ENCODE measurements at places on chromosomes 1 and 21.

DNA sequence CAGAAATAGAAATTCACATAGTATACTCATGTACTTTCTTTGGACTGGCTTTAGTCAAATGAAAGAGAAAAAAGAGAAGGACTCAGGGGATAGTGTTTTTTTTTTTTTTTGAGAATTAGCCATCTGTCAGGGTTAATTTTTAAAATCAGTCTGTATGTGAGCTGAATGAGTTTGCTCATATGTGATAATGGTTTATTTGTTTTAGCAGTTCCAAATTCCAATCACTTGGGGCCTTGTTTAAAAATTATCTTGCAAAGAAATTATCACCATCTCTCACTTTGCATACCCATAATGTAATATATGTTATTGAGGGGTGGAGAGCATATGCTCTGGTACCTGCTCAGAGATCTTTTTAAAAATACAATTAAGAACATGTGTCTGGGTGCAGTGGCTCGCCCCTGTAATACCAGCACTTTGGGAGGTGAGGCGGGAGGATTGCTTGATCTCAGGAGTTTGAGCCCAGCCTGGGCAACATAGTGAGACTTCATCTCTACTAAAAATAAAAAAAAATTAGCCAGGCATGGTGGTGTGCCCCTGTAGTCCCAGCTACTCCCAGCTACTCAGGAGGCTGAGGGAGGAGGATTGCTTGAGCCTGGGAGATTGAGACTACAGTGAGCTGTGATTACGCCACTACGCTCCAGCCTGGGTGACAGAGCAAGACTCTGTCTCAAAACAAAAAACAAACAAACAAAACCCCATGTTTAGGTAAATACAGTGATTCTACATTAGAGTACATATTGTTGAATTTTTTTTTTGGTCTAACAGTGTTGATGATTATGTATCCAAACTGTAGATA is 19.7 kb downstream of the GNAI3 start:
- no peak for DNase-seq

DNA sequence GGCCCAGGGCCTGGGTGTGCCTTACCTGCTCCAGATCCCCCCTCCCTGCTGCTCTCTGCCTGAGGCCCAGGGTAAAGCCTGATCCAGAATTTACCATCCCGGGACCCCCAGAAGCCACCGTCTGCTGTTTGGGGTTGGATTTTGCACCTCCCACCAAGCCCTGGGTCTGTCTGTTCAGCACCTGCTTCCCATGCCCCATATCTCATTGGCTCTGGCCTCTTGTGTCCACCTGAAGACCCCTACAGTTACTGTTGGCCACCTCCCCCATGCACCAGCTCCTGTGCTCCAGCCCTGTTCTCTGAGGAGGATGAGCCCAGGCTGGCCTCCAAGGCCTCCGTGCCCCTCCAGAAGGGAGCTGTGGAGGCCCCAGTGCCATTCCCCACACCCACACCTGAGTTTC is 113.9 kb downstream of the GRIK3 start:
- DNase-seq = no peak

DNA sequence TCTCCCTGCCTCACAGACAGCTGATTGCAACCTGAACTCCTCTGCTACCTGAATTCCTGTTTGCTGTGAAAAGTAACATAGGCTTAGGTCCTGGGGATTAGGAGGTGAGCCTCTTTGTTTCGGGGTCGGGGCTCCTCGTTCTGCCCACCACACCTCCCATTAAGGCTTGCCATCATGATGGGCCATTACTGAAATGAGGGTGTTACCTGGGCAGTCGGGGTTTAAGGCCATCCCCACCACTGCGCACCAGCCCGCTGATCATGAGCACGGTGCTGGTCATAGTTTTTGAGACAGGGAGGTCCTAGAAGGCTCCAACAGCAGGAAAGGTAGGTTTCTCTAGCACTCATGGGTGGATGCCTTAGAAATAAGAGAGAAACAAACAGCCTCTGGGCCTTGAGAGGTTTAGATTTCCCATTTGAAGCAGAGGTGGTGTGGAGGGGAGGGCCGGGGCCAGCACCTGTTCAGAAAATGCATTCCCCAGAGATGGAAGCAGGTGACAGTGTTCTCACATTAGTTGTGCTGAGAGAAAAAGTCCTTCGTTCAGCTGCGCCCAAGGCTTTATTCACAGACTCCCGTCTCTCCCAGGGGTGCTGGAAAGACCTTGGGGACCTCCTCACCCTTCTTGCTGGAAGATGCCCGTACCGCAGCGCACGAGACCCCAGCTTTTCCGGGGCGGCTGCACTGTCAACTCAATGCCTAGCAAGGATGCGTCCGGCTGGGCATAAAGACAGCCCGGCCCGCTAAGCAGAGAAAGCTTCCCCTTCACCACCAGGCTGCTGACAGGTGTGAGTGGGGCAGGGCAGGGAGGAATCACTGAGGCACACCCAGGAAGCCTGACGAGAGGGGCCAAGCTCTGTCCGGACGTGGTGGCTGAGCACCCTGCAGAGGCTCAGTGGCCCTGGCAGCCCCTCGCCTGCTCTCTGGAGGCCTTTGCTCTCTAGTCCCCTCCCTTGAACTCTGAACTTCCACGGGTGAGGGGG is 125.5 kb downstream of the PGBD5 start:
- DNase-seq = no peak

DNA sequence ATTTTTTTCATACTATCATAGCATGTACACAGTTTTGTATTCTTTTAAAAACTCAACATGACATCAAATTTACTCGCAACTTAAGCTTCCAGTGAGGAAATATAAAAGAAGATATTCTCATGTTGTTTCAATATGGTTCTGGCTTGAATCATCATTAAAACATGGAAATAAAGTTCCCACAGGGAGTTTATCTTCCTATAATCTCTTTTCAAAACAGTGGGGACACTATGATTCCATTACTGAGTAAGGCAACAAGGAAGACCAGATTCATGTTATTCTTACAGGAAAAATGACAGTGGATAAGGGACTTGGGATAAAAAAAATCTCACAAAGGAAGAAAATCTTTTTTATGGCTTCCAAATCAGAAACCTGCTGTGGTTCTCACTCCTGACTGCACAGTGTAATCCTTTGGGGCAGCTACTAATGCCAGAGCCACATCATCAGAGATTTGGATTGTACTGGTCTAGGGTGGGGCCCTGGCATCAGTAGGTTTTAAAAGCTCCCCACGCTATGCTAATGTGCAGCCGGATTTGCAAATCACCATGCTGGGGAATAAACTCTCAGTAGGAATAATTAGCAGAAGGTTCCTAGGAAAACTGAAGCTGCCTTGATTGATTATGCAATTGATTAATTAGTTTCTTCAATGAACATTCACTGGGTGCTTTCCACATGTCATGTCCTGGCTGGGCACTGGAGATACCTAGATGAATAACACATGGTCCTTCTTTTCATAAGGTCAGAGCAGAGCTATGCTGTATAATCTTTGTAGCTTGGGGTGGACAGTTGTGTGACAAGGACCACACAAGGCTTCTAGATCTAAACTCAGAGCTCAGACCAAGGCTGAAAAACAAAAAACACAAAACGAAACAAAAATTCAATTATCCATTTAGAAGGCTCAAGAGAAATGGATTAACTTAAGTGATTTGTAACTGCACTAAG is 71.1 kb upstream of the C8B start:
- no peak for DNase-seq

- no peak for DNase-seq
These were observed 18.1 kb upstream of the TENT5C start for GRCh38 chr1:117587499-117588356.

DNA sequence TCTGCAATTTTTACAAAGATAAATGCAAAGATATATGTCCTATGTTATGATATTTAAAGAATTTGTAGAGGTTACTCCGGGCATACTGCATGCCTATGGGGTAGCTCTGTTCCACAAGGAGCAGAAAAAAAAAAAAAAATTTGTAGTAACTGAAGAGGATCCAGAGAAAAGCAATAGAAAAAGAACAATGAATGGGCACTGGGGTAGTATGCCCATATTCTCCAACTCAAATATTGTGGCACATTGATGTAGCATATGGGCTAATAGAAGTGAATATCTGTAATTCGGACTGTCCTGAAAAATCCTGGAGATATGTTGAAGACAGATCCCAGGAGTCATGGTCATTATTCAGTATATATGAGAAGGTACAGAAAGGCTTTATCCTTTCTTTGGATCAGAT is 1.1 kb upstream of the AKIRIN1 start:
- DNase-seq = no peak

DNA sequence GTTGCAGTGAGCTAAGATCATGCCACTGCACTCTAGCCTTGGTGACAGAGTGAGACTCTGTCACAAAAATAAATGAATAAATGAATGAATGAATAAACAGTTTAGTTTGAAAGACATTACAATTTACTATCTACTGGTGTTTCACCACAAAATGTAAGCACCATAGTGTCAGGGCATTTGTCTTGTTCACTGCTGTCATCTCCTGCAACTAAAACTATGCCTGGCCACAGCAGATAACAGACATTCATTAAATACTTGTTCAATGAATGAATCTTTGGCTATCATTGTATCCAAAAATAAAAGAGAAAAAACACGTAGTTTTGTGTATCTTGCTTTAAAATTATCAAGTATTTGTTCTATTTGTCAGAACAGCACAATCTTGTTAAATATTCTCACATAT is 32.5 kb downstream of the SASS6 start:
- DNase-seq = no peak

DNA sequence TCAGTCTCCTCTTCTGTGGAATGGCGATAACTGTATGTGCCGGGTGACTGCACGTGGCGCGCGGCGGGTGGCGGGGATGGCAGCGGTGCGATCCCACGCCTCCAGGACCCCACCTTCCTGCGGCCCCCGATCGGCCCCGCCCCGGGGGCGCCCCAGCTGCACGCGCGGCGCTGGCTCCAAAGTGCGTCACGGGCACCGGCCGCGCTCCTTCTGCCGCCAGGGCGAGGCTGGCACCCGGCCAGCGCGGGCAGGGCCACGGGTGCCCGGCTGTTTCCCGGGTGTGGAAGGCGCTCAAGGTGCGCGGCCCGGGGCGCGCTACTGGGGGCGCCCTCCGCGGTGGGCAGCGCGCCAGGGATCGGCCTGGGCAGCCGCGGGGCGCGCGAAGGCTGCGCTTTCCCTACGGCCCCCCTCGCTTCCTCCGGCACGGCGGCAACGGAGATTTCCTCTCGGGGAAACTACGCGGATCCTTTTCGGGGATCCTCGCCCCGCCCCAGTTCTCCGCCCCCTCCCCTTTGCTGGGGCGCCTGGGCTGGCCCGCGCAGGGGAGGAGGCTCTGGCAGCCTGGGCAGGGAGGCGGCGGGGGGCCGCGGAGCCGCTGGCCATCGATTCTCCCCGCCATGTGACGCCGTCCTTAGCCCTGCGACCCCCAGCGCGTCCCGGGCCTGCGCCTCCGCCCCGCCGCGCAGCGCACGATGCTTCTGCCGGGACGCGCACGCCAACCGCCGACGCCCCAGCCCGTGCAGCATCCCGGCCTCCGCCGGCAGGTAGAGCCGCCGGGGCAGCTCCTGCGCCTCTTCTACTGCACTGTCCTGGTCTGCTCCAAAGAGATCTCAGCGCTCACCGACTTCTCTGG is at the start of gene EVA1C:
Gene EVA1C (plus strand): TSS at position 545 of the 853 bp plus-strand sequence. CDS start 148 bp downstream, at position 693.
- DNase-seq = peak; percentile 51

DNA sequence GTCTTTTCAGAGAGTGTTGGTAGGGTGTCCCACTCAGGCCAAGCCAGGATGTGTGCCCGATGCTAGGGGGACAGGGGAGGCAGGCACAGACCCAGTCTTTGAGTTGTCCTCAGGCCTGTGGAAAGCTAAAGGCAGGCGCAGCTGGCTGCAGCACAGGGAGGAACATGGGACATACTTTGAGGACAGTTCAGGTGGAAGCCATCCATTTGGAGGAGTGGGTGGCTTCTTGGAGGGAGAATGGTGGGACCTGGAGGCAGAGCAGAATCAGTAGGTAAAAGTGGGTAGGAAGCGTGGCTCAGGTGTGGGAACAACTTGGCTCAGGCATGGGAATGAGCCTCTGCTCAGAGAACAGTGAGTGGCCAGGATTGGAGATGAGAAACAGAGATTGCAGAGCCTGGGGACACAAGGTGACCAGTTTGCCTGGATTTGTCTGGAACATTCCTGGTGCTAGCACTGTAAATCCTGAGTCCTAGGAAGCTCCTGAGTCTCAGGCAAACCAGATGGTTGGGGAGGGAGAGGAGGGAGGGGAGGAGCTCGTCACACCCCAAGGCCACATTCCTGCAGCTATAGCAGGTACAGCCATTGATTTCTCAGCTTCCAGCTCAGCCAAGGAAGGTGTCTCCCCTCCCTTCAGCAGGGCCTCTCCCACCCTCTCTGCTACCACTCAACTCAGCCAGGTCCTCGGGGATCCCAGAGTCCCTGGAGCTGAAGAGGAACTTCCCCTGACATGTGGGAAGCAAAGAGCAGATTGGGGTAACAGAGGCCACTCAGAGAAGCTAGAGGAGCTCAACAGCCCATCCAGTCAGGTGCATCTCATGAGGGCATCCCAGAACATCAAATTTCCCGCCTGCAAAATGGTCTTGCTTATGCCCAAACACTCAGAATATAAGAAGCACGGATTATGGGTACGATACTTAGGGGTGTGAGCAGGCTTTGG is 65.2 kb upstream of the TINAGL1 start:
- peak; percentile 36 for DNase-seq

DNA sequence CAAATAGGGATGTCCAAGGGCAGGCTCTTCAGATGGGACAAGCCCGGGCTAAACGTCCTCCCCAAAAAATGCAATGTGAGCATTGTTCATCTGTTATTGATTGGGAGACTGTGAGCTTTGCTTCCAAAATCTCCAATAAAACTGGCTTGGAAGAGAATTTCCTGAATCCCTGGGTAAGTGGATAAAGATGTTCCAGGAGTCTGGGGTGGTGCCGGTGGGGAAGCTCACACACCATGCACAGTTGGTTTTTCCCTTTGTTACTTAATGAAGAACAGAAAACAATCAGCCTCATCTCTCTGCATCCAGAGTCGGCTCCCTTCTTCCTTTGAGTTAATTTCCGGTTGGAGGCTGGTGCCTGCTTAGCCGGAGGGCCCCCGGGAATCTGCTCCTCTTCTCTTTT is 72.1 kb upstream of the ZBTB40 start:
- no peak for DNase-seq

GRCh38 chr1:66250478-66250877 is 283.5 kb upstream of the SGIP1 start:
- DNase-seq = no peak

- no peak for DNase-seq
These were observed 184.5 kb downstream of the KAZN start for GRCh38 chr1:14782741-14783591.

DNA sequence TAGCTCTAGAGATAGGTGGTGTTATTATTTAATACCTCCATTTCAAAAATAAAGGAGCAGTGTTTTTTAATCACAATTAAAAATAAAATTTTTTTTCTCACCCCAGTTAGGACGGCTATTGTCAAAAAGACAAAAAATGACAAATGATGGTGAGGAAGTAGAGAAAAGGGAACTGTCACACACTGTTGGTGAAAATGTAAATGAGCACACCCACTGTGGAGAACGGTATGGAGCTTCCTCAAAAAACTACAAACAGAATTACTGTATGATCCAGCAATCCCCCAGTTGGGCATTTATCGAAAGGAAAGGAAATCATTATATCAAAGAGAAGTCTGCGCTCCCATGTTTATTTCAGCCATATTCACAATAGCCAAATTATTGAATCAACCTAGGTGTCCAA is 148.7 kb upstream of the NR5A2 start:
- no peak for DNase-seq

GRCh38 chr21:35144978-35145377 is 95.9 kb upstream of the RUNX1 start:
- DNase-seq = no peak

Measured in CD8-positive, alpha-beta T cell (primary cell).